Hair follicle dermal papilla cell (primary cell): ENCODE measurements at places on chromosomes 7 and 10. TPM values are rescaled to one million over a fixed set of nuclear protein-coding genes. Genes with fewer than 3 reads are reported as not detected.

The GIMAP7 gene
- not detected in 2 replicates for total RNA-seq

The LIPM gene
- total RNA-seq = not detected in 2 replicates

The FKBP6 gene
- not detected in 2 replicates for total RNA-seq

The IDI2 gene
- not detected in 2 replicates for total RNA-seq

The XRCC2 gene
- total RNA-seq = 0.12 and 0.49 TPM in 2 replicates

The NPFFR1 gene
- not detected in 2 replicates for total RNA-seq

The SFTPA1 gene
- not detected in 2 replicates for total RNA-seq

The MRPS33 gene
- total RNA-seq = 12.5 and 13.0 TPM in 2 replicates
